ENCODE measurements at places on chromosomes 16 and 17. TPM values are rescaled to one million over a fixed set of nuclear protein-coding genes. Genes with fewer than 3 reads are reported as not detected.
A peak's percentile ranks its signal among the peaks of the same experiment; 100 is the strongest.

CCDC200 gene
- total RNA-seq = not detected

ITGA2B gene
- 3.3 TPM for total RNA-seq

GLTPD2 gene
- not detected for total RNA-seq

FBXL16 gene
- total RNA-seq = 0.18 TPM

COL1A1 gene
- total RNA-seq = 400 TPM

GAS2L2 gene
- total RNA-seq = not detected

CD68 gene
- 111 TPM for total RNA-seq

CDRT15L2 gene
- not detected for total RNA-seq

SEPTIN1 gene
- 2.8 TPM for total RNA-seq

IRF8 gene
- total RNA-seq = 25.2 TPM

PERCC1 gene
- total RNA-seq = not detected

- no peak for DNase-seq
Observed at GRCh38 chr16:86919078-86919477, 340.7 kb downstream of the FOXL1 start.

- no peak for DNase-seq
Observed at GRCh38 chr17:8940866-8941471, 24.5 kb downstream of the PIK3R5 start.

GRCh38 chr17:36576793-36577192, 14.9 kb upstream of the DHRS11 start:
- DNase-seq = no peak

- DNase-seq = no peak
Observed at GRCh38 chr16:18037051-18037450, 299.5 kb downstream of the NPIPA8 start.

DNA sequence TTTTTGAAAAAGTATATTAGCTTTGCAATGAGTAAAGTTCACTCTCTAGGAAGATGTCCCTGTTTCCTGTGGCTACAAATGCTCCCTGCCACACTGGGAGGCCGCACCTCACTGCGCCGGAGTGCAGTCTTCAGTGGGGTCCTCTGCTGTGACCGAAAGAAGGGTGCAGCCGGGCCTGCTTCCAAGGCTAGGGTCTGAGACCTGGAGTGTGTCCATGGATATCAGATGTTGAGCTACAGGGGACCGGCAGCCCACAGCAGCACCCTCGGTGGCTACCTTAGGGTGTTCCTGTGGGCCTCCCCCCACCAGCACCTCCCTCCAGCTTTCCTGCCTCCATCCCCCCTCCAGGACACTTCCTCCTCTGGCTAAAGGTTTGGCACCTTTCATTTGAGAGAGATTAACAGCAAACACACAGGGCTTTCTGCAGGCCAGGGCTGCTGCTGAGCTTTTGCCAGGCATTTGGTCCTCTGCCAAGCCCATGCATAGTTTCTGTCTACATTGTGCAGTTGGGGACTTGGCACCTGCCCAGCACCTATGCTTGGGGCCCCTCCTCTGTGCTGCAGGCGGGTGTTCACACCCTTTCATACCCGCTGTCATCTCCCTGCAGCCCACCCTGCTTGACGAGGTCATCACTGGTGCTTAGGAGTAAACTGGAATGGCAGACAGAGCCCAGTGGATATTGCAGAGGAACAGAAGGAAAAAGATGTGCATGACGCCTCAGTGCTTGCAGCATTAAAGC, 33.8 kb upstream of the CRISPLD2 start:
- DNase-seq = peak; percentile 74

- no peak for DNase-seq
Observed at GRCh38 chr16:1427473-1428461, 3.1 kb upstream of the PERCC1 start.

DNA sequence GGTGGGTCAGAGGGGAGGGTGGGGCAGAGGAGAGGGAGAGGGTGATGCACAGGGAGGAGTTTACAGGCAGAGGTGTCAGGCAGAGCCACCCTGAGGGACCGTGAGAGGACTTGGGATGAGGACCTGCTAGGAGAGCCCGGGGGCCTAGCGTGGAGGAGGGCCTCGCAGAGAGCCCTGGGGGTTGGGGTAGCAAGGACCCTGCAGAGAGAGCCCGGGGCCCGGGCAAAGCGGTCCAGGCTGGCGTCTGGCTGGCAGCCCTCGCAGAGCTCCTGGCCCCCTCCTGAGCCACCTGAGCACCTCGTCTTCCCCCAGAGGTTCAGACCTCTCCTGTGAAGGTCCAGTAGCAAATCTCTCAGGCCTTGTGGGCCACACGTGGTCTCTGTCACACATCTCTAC, 42.0 kb upstream of the ZNF469 start:
- DNase-seq = no peak

DNA sequence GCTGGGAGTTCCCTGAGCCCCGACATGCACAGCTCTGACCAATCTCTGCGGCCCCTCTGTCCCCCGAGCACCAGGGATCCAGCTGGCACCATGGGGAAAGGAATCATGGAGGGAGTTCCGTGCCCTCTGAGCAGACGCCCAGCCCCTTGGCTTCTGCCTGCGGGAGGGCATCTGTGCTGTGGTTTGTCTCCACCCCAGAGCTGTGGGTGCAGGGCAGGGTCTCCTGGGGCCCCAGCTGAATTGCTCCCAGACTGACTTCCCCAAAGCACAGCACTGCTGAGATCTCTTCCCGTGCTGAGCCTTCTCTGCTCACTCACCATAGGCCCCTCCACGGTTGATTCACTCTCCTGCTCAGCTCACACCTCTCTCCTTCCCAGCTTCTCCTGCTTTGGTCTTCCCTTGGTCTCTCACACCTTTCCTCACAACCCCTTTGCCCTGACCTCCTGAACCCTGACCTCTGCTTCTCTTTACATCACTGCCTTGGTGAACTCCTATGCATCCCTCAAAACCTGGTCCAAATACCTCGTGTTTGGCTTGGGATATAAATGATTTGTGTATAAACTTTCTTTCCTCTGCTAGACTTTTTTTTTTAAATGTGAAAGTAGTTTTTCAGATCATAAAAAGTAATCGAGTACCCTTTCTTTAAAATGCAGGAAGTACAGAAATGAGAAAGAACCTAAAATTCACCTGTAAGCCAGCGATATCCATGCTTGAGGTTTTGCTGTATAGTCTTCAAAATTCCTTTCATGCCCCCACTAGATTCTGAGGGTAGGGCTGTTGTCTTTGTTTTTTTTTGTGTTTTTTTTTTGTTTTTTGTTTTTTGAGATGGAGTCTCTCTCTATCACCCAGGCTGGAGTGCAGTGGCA, 265.3 kb downstream of the SEC14L1 start:
- no peak for DNase-seq

DNA sequence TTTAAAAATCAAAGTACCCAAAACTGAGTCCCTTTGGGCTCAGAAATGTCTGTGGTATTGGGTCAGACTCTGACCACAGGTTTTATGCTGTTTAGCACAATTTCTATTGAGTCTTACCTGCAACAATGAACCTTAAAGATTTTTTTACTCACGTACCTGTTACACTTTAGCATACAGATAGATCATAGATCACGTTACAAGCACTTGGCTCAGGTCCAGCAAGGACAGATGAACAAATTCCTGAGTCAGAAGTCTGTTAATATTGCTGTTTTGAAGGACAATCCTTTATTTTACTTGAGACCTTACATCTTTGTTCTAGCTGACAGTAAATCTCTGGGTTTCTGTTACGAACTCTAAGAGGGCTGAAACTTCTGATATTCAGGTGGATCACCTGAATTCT, 12.8 kb downstream of the SLC7A6OS start:
- no peak for DNase-seq

GRCh38 chr17:76102944-76103273, 678 bp downstream of the EXOC7 start:
- DNase-seq = no peak

- no peak for DNase-seq
Observed at GRCh38 chr17:79607940-79608623, 2.8 kb downstream of the RBFOX3 start.

GRCh38 chr17:36089888-36090836, at the start of gene CCL3:
Gene CCL3, minus strand, starts transcription at chr17:36090143. Its CDS starts 85 bp downstream, at chr17:36090058.
- peak; percentile 72 for DNase-seq

GRCh38 chr17:77349976-77350830, 209.4 kb downstream of the SEC14L1 start:
- DNase-seq = no peak

GRCh38 chr17:7437950-7438614, 1.2 kb upstream of the FGF11 start:
- peak; percentile 90 for DNase-seq

DNA sequence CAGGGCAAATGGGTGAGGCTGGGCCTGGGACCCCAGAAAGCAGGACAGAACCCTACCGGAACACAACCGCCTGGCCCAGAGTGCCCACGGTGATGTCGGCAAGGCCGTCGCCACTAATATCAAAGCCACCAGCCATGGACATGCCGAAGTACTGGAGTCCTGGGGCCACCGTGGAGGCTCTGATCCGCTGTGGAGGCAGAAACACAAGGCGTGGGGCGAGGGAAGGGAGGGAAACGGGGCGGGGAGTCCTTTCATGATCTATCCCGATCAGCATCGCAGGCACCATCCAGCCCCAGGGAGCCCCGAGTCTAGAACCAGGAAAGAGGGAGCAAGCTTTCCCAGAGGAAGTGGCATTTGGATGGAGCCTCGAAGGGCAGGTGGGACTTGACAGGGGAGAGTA, 26.6 kb downstream of the HASPIN start:
- no peak for DNase-seq

DNA sequence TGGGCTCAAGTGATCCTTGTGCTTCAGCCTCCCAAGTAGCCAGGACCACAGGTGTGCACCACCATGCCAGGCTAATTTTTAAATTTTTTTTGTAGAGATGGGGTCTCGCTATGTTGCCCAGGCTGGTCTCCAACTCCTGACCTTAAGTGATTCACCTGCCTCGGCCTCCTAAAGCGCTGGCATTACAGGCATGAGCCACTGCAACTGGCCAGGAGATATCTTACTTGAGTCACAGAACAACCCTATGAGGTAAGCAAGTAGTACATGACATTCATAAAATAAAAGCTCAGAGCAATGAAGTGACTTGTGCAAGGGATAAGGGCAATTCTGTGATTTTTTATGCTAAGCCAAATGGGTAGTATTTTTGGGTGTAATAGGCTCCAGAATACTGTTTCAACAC, 57.3 kb downstream of the CDC27 start:
- no peak for DNase-seq

GRCh38 chr16:3764409-3764808, 47.1 kb upstream of the TRAP1 start:
- no peak for DNase-seq

GRCh38 chr16:72728516-72728915, 319.4 kb downstream of the ZFHX3 start:
- no peak for DNase-seq

All from aorta (tissue), 5 donors.